Muscle of back (tissue), 13 donors: ENCODE measurements at places on chromosomes 1 and 21.

- DNase-seq, result no peak
Observed at GRCh38 chr1:84538599-84538998, 32.2 kb upstream of the GNG5 start.

DNA sequence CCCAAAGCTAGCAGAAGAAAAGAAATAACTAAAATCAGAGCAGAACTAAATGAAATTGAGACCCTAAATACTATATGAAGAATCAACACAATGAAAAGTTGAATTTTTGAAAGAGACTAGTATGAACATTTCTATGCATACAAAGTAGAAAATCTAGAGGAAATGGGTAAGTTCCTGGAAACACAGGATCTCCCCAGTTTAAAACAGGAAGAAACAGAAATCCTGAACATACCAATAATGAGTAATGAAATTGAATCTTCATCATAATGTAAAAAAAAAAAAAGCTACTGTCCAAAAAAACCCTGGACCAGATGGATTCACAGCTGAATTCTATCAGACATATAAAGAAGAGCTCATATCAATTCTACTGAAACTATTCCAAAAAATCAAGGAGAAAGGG is 233.5 kb downstream of the PLPP3 start:
- no peak for DNase-seq

- no peak for DNase-seq
Observed at GRCh38 chr1:154940213-154940560, 3.7 kb upstream of the PMVK start.

DNA sequence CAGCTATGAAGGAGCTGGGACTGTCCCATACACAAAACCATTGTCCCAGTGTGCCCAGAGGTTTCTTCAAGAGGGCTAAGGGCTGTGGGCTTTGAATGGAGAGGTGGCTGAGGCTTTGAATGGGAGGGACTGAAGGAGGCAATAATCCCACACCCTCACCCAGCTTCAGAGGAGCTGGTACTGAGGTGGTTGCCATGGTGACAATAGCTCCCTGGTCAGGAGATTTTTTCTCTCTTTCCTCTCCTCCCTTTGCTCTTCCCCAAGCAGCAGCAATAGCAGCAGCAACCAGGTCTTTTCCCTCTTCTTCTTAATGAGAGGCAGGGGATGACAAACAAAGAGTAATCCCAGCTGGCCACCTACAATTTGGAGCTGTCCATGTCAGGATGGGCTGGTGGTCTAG is 1.6 kb downstream of the HPCAL4 start:
- DNase-seq, result no peak

DNA sequence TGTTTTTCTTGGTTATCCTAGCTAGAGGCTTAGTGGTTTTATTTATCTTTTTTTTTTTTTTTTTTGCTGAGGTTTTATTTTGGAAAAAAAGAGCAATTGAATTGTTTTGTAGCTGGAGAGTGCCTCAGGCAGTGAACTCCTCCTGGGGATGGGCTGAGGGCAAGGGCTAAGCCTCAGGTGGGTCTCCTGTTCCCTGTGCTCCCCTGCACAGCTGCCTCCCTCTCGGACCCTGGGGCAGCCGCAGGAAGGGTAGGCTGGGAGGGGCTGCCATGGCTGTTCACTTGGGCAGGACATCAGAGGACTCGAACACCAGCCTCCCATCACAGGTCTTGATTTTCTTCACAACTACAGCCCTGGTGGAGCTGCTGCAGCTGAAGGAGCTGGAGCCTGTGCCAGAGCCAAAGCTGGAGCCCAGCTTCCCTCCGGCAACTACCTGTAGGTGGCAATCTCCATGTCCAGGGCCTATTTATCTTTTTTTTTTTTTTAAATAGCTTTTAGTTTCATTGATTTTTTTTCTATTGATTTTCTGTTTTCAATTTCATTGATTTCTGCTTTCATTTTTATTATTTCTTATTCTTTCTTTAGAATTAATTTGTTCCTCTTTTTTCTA is 28.9 kb downstream of the LEPR start:
- no peak for DNase-seq

GRCh38 chr1:211517006-211517405 is 25.0 kb upstream of the RD3 start:
- DNase-seq, result no peak

DNA sequence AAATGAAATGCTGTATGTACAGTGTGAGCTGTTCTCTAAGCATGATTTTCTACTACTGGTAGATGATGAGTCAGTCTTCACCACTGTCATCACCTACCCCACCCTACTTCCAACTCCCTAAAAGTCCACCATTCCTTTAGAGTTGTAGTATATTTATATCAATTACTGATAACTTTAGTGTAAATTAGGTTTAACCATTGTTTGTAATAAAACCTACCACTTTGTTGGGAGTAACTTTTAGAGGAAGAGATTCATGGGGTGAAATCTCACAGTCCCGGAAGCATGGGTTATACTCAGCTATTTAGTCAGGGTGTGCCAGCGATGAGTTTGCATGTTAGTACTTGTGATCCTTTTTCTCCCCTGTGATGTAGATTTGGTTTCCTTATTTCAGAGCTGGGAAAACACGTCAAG is 17.1 kb downstream of the MORC3 start:
- DNase-seq, result peak; percentile 33

- peak; percentile 63 for DNase-seq
Observed at GRCh38 chr1:10679496-10680220, 116.8 kb downstream of the CASZ1 start.

DNA sequence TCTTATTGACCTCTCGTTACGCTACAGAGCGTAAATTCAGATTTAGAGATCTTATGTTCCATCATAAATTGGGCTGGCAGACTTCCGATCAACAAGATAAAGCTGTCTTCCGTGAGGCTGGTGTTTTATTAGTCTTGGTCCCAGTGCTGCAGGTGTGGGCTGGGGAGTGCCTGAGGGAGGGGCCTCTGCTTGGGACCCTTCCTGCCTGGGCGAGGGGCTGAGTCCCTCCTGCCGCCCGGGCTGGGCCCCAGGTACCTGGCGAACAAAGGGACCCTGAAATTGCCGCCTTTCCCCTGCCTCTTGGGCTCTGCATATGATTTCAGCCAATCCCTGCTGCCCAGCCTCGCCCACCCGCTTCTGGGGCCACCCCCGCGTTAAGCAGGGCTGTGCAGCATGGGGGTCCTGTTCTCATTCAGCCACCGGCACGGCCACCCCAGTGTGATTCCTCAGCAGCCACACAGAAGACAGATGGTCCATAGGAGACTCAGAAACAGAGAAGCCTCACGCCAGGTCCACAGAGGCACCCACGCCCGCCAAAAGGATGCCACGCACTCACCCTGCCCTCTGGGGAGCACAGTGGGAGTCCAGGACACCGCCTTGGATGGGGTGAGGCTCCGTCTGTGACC is 6.1 kb upstream of the SAMD11 start:
- no peak for DNase-seq

DNA sequence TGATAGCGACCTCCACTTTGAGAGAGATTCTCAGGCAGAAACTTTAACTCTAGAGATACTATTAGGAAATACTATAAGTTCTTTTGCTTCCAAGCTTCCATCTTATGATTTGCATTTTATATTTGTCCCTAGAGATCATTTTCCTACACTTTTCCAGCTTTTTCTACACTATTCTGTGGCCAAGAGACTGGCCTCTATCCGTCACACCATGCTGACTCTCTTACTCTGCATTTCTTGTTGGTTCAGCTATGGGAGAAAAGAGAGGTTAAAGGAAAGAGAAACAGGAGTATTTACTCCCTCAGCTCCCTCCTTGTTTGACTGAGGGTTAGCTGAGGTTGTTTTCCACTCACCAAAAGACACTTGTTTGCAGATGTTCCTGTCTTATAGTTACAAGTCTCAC is 665.6 kb upstream of the CXADR start:
- DNase-seq, result peak; percentile 67

- peak; percentile 85 for DNase-seq
Observed at GRCh38 chr1:226064816-226065248, 2.3 kb downstream of the H3-3A start.

DNA sequence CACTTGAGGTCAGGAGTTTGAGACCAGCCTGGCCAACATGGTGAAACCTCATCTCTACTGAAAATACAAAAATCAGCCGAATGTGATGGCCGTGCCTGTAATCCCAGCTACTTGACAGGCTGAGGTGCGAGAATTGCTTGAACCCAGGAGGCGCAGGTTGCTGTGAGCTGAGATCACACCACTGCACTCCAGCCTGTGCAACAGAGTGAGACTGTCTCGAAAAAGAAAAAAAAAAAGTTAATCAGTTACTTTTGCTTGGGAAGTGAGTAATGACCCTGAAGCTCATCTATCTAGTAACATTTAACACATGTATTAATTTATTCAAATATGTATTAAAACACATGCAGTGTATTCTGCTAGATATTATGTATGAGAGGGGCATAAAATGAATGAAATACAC is 49.4 kb downstream of the ZNF326 start:
- DNase-seq, result no peak

- no peak for DNase-seq
Observed at GRCh38 chr1:170262276-170262939, 116.6 kb downstream of the NTMT2 start.

DNA sequence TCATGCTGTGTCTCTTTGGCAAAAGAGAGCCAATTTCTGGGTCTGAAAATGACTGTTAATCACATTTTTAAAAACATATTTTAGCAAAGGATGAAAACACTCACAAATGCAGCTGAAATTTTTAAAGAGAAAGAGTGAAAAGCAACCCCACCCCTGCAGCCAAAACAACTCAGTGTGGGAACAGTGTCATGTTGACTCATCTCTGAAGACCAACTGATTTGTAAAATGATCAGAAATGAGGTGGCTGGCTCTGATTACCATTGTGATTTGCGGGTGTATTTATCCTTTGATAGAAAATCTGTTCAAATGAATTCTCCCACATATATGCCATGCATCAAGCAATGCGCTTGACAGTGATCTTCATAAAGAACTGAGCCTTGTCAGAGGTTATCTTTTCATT is 287.0 kb upstream of the ESRRG start:
- DNase-seq, result no peak

- no peak for DNase-seq
Observed at GRCh38 chr1:5221451-5221850, 567.0 kb downstream of the AJAP1 start.

DNA sequence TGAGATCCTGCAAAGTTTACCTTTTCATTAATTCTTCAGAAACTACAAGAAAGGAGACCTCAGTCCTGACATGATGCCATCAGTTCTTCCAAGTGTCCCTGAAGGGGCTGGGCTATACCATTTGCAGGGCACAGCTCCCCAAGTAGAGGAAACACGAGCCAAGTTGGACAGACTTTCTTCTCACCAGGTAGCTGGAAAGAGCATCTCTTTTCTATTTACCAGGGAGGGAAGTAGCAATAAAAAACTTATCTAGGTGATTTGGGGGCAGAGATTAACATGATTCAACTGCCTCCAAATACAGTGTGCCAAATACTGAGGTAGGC is 103.9 kb upstream of the KCND3 start:
- no peak for DNase-seq

DNA sequence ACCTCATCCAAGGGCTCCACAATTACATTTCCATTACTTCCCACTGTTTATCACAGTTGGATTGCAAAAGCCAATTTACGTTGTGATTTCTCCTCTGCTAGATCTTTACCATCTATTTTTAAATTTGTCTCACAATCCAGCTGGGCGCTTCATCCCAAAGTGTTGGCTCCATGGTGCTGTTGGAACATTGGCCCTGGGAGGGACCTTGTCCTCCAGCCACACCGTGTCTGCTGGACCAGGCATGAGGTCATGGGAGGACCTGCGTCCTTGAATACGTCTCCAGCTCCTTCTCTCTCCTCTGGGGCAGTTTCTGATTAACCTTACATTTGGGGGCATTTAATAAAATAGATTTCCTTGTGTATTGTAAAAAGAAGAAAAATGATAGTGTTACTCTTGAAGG is 125.4 kb downstream of the KCNJ6 start:
- no peak for DNase-seq

DNA sequence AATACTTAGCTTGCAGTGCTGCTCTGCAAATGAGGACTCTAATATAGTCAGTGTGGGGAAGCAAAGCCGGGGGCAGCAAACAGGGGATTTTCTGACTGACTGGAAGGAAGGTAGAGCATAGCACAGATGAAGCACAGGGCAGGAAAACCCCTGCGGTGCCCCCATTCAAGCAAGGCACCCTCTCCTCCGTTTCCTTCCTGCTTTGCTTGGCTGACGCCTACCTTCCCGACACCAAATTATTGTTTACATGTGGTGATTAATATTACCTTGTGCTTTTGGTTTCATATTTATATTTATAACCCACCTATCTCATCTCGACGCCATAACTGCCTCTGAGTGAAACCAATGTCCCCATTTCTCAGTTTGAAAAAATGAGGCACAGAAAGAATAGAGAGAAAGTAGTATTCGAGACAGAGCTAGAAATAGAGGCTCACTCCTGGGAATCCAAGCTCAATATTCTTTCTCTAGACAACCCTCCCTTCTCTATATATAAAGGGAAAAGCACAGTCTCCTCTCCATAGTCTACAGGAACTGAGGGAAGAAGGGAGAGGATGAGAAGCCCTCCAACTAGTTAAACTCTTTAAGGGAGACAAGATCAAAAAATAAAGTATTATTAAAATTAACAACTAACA is 41.3 kb downstream of the PIK3C2B start:
- no peak for DNase-seq
